ENCODE measurements at places on chromosomes 2 and 18.

DNA sequence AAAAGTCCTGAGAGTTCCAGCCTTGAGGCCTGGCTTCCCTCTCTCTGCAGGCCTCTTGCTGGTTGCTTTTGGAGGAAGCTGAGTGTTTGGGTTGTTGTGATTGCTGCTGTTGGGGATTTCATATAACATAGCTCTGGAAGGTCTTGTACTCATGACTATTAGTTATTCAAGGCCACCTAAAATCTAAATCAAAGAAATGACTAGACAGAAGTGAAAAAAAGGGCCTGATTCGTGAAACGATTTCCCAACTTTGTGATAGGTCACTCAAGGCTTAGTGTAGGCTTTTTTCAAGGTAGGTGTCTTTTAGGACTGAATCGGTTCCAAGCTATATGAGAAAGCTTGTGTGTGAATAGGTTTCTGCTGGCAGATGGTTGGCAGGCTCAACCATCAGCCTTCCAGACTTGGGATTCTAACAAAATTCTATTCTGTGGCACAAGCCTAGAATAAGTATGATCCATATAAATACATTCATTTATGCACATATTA, 164.4 kb downstream of the FMNL2 start:
- no peak for DNase-seq

GRCh38 chr2:43107679-43108078, 118.7 kb downstream of the ZFP36L2 start:
- no peak for DNase-seq

DNA sequence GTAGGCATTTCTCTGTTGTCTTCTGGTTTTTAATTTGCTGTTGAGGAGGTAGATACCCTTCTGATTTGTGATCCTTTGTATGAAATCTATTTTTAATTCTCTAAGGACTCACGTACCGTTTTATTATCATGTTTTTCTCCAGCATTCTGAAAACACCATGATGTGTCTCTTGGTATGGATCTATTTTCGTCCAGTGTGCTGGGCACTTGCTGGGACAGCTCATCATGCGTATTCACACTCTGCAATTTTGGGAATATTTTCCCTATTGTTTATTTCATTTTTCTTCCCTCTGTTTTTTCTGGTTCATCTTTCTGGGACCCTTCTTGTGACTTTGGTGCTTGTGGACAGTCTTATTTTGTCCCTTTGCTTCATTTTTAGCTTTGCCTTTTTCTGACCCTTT, 21.9 kb downstream of the RPIA start:
- no peak for DNase-seq

GRCh38 chr18:23885750-23886149, 128.8 kb upstream of the TTC39C start:
- no peak for DNase-seq

GRCh38 chr18:79483971-79484491, 88.3 kb downstream of the NFATC1 start:
- no peak for DNase-seq

DNA sequence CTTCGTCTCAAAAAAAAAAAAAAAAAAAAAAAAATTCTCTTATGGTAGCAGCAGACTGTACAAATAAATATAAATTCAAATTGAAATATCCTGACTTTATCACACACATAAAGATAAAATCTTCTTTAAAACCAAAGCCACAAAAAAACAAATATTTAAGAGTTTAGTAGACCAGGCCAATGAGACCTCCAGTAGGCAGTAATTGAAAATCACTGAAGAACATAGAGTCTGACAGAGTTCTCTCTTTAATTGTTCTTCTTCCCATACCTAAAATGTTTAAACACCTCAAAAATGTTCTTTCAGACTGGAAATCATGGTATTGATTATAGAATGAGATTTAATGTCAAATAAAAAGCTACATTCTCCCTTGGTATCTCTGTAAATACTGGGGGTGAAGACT, 20.8 kb downstream of the PRPF40A start:
- DNase-seq = no peak

- DNase-seq = no peak
These were observed 180.5 kb downstream of the DIS3L2 start for GRCh38 chr2:232142049-232142448.

- peak; percentile 27 for DNase-seq
These were observed 5.0 kb downstream of the HAAO start for GRCh38 chr2:42787424-42787787.

- no peak for DNase-seq
These were observed 40.8 kb downstream of the MC2R start for GRCh38 chr18:13874558-13874957.

- peak; percentile 61 for DNase-seq
These were observed 26.0 kb downstream of the CTAGE1 start for GRCh38 chr18:22391407-22392345.

DNA sequence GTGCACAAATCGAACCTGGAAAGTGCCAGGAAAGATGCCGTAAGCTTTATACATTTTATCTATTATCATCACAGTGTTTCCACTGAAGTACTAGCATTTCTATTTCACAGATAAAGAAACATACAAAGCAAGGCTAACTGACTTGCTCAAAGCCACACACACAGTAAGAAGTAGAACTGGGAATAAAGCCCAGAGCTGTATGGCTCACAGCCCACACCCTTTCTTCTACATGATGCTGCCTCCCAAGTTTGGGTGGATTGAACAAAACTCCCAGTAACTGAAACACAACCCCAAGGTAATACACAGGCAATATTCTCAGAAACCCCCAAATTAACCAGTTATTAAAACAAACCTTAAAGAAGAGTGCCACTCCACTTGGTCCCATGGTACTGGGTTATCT, 11.2 kb downstream of the SAP130 start:
- no peak for DNase-seq

GRCh38 chr18:51188024-51188701, 9.3 kb downstream of the MEX3C start:
- DNase-seq = no peak

GRCh38 chr2:102313025-102313424, 1.7 kb downstream of the IL1RL1 start:
- DNase-seq = no peak

DNA sequence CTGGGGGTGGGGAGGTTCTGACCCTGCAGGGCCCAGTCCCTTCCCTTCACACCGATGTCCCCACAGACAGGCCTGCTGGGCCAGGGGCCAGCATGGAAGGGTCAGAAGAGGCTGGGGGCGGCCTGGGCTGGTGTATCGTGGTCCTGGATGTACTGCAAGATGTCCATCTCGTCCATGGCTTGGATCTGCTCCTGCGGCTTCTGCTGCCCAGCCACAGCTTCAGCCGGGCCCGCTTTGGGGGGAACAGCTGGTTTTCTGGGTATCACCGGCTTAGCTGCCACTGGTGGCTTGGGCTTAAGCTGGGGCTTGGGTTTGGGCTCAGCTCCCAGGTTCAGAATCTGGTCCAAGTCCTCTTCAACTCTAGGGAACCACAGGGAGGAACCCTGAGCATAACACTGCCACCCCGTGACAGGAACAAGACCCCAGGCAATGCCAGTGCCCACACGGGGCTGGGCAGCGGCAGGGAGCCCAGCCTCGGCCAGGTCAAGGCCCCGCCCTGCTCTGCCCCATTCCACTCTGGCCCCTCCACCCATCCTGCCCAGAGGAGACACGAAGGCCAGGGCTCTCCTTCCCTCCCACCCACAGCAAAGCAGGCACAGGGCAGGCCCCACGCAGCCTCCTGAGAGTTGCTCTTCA, 31.9 kb downstream of the HS1BP3 start:
- no peak for DNase-seq

Measured in activated CD8-positive, alpha-beta memory T cell treated with anti-CD3 and anti-CD28 coated beads, Interleukin-2, amount 10 ng/mL, durations not matched to agents 7 days and 5 days (primary cell).